ENCODE measurements at places on chromosomes 6 and 20.

DNA sequence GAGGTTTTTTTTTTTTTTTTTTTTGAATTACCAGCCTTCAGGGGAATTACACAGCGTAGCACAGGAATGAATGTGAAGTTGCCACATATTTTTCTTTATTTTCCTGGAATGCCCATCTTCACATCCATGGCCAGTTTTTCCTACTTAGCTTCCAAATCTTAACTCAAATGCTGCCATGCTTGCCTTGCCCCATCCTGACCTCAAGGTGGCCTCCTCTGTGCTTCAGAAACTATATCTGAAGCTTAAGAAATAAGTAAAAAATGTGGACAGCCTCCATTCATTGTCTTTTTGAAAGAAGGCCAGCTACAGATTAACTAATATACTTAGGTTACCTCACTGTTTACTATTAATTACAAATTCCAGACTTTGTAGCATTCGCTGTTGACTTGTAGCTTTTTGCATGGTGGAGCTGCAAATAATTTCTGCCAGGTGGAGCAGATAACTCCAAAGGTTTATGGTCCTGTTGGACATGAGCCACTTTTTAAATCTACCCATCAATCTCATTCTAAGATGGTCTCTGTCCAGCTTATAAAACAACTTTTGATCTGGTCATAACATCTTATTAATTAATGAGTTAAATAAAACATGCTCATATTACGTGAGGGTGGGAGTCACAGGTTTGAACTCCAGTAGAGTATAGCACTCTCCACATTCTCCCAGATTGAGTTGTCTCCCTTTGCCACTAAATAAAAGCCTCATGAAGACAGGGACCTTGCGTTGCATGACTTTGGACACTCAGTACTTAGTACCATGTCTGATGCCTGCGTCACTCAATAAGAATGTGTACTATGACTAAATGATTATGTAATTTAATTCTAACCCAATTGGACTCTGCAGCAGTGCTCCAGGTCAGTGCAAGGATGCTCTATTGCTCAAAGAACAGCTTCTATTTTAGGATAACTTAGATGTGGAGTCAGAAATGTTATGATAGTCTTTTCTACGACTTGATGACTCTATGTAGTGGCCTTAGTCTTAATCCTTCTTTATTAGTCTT, 678.6 kb upstream of the CITED2 start:
- DNase-seq = no peak

DNA sequence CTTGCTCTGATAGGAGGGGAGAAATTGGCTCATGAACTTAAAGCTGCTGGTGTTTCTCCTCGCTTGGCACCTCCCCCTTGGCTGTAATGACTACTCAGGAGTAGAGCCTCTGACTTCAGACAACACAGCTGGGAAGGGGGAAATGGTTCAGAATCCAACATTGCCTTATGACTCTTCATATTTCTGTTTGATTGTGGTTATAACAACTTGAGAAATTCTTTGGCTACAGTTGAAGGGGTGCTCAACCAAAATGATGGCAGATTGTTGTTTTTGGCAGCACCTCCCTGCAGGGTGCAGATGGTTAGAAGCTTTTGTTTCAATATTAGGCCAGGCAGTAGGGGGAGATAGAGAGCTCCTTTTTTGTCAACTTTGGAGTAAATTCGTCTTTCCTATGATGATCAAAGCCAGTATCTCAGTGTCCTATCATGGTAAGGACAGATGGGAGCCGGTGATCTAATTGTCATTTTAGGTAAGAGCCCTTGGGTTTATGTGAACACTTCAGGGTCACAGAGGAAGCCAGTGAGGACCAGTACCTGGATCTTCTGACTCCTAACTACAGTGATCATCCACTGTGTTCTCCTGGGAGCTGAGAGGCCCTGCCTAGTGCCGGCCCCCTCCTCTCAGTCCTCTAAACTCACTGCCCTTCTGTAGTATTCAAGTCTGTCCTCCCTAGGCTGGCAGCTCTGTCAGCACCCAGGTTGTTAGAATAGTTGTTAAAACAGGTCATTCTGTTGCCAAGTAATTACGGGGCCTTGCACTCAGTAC, 39.9 kb downstream of the RPRD1B start:
- DNase-seq = peak; percentile 24

GRCh38 chr6:36596356-36596755, 2.2 kb downstream of the SRSF3 start:
- DNase-seq = peak; percentile 38

- no peak for DNase-seq
Observed at GRCh38 chr20:58791286-58791685, 59.4 kb downstream of the GNAS-AS1 start.

GRCh38 chr20:22338140-22338708, 246.1 kb downstream of the FOXA2 start:
- DNase-seq = no peak

DNA sequence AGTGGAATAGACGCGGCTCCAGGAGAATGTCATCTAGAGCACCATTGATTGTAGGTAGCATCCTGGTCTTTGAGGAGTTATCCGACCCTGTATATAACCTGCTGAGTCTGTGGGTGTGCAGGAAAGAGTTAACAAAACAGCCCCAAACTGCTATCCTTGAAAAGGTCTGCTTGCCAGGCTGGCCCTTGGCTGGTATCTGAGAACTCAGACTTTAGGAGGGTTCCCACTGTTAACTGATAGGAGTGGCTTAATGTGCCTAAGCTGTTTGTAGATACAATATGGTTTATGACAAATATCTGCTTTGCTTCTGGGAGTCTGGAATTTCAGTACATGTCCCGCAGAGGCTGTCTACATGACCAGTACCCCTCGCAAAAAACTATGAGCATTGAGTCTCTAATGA, 27.6 kb upstream of the MCUR1 start:
- no peak for DNase-seq

GRCh38 chr6:21885532-21886114, 292.1 kb downstream of the SOX4 start:
- no peak for DNase-seq

- no peak for DNase-seq
Observed at GRCh38 chr20:32970115-32970972, 33.9 kb downstream of the SUN5 start.

DNA sequence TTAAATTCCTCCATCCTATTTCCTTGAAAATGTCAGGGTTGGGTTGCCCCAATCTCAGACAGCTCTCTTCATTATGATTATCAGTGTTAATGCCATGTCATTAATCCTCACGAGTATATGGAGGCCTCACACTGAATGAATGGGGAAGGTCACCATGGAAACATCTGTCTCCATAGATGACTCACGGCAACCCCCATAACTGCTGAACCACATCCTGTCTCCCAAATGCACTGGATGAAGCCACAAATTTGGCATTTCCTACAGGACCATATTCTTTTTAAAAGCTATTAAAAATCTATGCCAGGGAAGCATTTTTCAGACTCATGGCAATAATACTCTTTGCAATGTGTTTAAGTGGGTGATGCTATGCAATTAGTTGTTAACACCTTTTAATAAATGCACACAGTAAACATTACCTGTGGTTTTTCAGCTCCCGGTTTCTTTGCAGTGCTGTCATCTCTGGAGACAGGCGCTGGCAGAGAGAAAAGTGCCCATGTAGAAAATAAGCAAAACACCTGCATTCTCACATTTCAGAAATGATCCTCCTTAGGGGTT, 80.1 kb upstream of the PTPRK start:
- no peak for DNase-seq

- no peak for DNase-seq
Observed at GRCh38 chr20:50360218-50360672, 149.9 kb upstream of the PTPN1 start.

DNA sequence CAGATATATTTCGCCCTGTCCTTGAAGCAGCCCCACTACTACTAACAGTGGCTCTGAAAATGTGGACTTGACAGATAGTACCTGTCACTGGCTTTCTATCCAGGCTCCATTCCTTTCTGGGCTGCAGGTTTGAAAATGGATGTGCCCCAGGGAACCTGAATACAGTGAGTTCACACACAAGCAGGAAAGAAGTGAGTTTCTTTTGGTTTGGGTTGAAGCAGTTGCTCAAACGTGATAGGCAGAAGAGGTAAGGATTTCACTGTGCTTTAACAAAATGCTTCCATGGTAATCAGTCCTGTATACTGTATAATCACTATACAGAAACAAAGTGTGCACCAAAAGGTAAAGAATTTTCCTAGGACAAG, 382.9 kb downstream of the PRKN start:
- DNase-seq = no peak

All from CD4-positive, alpha-beta T cell treated with Interleukin-17A for 4 hours (primary cell).